Activated CD8-positive, alpha-beta memory T cell treated with anti-CD3 and anti-CD28 coated beads for 1 hour (primary cell): ENCODE measurements at places on chromosomes 12 and 14.

DNA sequence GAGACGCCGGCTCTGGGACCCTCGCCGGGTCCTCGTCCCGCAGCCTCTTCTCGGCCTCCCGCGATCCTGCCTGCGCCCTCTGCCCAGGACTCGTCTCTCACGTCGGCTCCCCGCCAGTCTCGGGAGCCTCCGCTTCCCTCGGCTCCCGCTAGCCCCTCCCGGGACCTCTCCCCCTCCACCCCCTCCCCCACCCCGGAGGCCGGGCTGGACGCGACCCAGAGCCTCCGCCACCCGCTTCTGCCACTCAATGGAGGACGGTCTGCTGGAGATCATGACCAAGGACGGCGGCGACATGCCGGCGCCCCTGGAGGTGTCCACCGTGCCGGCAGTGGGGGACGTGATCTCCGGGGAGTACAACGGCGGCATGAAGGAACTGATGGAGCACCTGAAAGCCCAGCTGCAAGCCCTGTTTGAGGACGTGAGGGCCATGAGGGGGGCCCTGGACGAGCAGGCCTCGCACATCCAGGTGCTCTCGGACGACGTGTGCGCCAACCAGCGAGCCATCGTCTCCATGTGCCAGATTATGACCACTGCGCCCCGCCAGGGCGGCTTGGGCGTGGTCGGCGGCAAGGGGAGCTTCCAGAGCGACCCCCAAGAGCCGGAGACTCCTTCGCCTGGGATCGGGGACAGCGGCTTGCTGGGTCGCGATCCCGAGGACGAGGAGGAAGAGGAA lies 568 bp downstream of the CCDC184 start:
- DNase-seq, result no peak

DNA sequence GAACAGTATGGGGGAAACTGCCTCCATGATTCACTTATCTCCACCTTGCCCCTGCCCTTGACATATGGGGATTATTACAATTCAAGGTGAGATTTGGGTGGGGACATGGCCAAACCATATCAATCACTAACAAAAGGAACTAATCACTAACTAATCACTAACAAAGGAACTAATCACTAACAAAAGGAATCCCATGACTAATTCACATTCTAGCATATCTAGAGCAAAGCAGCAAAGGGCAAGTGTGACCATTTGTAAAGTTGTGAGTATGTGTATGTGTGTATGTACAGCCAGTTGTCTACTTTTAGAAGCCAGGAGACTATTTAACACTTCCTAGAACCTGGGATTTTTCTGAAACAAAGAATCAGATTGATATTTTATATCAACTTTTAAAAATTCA lies 30.9 kb upstream of the PCED1B start:
- no peak for DNase-seq

GRCh38 chr12:68429696-68430095 lies 97.5 kb upstream of the MDM1 start:
- DNase-seq, result no peak

- DNase-seq, result no peak
These were observed 203.4 kb downstream of the KIF26A start for GRCh38 chr14:104341532-104342434.

DNA sequence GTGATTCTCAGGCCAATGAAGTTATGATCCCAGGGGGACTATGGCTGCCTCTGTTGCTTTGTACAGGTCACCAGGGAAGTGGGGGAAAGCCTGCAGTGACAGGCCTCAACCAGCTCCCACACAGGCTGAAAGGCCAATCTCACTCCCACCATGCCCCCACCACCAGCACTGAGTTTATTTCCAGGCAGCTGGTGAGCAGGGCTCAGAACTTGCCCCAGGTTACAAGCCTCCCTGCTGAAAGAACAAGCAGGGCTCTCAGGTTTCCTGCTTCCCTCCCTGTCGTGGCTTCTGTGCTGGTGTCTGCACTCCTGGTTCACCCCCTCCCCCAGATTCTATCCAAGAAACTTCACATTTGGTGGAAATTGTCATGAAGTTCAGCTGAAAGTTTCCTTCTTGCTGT lies 260.3 kb downstream of the CCDC59 start:
- no peak for DNase-seq

DNA sequence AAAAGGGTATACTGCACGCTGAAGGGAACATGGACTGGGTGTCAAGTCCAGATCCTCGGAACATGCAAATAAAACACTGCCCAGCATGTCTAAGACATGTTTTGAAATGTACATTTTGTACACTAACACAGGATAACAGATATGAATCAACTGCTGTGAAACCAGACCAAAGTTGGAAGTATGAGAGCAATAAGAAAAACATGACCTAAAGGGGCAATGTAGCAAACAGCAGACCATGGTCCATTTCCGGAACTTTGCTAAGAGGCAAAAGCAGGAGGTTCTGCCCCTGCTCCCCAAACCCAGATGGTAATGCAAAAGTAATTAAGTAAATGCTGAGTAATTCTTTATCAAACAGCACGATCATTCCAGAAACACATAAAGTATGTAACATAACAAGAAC lies 125.2 kb downstream of the SLC25A21 start:
- no peak for DNase-seq

DNA sequence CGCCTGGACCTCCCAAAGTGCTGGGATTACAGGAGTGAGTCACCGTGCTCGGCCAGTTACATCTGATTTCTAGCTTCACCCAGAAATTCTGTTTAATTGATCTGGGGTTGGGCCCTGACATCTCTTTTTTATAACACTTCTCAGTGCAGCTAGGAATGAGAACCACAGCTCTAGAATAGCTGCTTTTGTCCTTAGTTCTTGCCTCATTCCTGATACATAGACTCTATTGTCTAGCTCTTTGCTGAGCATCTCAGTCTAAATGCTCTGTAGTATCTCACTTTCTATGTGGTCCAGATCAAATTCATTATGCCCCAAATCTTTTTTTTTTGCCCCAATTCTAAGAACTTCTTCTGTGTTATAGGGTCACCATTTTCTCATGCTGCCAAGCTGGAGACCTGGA lies 29.9 kb upstream of the FUT8 start:
- DNase-seq, result no peak

GRCh38 chr12:113108308-113108707 lies 27.3 kb downstream of the RASAL1 start:
- no peak for DNase-seq

DNA sequence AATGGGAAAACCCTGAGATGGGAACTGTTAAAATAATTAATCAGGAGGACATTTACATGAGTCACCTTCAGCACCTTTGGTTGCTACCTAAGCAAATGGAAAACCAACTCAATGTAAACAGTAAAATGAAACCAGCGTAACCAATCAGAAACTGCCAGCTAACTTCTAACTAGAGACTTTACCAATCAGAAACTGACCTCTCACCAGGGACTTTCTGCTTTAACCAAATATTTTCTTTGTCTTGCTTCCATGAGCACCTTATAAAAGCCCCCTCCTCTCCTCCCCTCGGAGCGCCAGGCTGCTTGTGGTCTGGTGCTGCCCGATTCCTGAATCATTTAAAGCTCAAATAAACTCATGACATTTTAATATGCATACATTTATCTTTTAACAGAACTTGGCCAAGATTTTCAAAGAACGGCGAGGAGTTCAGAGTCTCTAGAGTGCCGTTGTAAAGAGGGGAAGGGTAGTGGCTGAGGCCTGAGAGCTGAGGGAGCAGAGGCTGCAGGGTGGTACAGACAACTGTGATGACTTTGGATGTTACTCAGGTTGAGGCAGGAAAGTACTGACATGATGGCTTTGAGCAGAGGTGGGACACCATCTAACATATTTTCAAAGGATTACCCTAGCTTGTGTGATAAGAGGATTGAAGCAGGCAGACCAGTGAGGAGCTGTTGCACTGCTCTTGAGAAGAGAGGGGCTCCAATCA lies 183.6 kb downstream of the CRADD start:
- no peak for DNase-seq

- no peak for DNase-seq
These were observed 203.6 kb downstream of the GXYLT1 start for GRCh38 chr12:41941079-41941478.

- DNase-seq, result no peak
These were observed 78.0 kb downstream of the PRKCH start for GRCh38 chr14:61399365-61399764.

DNA sequence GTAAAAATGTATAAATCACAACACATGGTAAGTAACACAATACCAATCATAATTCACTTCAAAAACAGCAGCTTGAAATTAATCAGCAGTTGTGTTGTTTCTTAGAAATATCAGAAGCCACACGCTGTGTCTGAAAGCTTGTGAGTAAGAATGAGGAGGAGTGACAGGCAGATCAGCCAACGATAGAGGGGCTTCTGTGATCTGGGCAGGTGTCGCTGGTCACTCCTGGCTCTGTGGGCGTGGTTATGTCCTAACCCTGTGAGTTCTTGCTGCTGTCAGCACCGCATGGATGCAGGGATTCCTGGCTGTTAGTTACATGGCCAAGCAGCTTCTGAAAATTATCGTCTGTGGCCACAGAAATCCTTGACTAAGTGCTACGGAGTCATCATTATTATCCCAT lies 123.4 kb downstream of the SLC25A47 start:
- DNase-seq, result no peak

DNA sequence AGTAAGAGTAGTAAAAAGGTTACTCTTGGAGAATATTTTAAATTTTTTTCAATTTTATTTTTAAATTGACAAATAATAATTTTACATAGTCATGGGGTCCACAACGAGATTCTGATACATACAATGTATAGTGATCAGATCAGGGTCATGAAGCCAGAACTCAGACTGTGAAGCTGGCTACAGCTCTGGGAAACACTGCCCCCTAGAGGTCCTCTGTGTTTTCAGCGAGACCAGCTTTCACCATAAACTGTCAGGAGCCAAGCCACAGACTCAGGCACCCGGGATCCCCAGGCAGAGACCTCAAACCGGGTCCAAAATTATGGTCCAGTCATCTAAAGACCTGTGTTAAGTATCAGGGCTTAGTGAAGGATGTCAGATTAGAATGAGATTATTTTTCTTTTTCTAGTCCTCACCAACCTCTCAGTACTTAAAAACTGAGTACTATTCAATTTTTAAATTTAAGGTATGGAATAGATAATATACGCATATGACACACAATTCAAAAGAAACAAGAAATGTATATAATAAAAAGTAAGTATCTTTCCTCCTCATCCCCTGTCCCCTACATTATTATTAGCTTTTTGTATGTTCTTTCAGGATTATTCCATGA lies 397.1 kb downstream of the MDGA2 start:
- DNase-seq, result no peak

- DNase-seq, result no peak
These were observed 56.0 kb downstream of the LLPH start for GRCh38 chr12:66074561-66074960.

GRCh38 chr12:53871367-53871766 lies 67.3 kb upstream of the HOXC13 start:
- DNase-seq, result no peak

DNA sequence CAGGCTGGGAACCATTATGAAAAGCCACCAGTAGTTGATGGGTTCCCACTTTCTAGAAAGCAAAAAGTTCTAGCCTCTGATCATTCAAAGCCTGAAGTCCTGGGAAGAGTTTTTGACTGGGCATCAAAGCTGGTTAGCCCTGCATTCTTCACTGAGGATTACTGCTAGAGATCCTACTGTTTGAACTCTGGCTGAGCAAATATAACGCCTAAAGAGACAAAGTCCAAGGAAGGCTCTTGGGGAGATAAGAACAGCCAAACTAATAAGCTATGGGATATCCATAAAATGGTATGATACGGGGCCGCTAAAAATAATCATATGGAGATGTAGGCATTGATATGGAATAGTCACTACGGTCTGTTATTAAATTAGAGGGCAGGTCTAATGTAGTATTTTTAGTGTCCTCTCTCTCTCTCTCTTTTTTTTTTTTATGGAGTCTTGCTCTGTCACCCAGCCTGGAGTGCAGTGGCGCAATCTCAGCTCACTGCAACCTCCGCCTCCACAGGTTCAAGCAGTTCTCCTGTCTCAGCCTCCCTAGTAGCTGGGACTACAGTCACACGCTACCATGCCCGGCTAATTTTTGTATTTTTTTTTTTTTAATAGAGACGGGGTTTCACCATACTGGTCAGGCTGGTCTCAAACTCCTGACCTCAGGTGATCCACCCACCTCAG lies 35.5 kb downstream of the PLXNC1 start:
- DNase-seq, result no peak
